ENCODE measurements at places on chromosomes 7 and 10.

- DNase-seq: no peak
Observed at GRCh38 chr10:14062528-14063260, 268.0 kb downstream of the FRMD4A start.

DNA sequence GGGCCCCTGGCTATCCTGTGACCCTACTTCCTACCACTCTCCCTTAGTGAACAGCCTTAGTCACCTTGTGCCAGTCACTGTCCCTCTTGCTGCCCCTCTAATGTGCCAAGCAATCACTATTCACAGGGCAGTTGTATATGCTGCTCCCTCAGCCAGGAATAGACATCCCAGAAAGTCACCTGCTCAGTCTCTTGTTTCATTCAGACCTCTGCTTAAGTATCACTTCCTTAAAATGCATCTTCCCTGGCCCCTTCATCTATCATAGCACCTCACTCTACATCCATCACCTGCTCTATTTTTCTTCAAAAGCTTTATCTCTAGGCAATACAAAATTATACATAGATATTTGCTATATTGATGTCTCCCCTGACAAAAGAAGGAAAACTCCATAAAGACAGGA lies 328.4 kb upstream of the NFE2L3 start:
- DNase-seq: no peak

- no peak for DNase-seq
Observed at GRCh38 chr7:147161405-147161804, 1044.8 kb downstream of the CNTNAP2 start.

DNA sequence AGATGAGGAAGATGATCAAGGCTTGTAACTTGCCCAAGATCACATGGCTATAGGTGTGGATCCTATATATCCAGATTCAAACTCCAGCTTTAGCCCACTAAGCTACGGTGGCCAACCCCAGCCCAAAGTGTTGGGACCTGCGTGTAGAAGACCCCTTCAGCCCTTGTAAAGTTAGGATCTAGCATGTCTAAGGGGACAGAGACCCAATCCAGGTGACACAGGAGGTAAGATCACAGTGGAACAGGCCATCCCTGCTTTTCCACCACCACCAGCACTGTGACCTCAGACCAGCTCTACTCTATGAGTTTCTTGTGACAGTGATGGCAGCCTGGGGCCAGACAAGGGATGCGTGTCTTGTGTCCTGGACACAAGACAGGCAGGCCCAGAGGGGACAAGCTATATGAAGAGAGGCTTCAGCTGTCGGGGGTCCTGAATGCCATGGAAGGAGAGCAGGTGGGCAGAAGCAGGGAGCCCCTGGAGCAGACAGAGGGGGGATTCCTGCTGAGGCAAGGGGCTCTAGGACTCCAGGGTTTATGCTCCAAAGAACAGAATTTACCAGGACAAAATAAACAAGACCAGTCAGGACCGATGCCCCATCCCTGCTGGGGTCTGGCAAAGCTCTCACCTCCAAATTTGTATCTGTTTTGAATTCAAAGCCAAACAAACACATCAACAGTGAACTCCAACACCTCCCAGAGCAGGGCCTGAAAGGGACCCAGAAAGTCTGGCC lies 10.4 kb downstream of the GPRIN2 start:
- DNase-seq: no peak

DNA sequence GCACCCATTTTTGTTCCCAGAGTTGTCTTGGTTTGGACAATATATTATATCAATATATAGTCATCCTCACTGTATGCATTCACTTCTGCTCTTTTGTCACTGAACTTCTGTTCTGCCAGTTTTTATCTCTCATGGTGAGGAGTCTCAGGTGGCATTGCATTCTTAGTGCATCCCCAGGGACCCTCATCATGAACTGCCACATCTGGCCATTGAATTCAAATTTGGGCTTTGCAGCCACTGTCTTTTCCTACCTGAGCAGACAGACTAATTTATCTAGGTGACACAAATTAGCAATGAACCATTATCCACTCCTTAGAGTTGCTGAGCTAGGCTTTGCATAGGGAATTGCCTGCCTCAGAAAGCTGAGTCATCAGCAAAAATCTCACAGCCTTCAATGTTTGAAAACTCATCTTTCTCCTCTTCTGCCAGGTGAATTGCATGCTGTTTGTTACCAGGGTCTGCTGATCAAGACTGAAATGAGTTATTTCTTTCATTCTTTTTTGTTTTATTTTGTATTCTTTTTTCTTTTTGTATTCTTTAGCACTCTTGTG lies 316.8 kb upstream of the MTPN start:
- no peak for DNase-seq

DNA sequence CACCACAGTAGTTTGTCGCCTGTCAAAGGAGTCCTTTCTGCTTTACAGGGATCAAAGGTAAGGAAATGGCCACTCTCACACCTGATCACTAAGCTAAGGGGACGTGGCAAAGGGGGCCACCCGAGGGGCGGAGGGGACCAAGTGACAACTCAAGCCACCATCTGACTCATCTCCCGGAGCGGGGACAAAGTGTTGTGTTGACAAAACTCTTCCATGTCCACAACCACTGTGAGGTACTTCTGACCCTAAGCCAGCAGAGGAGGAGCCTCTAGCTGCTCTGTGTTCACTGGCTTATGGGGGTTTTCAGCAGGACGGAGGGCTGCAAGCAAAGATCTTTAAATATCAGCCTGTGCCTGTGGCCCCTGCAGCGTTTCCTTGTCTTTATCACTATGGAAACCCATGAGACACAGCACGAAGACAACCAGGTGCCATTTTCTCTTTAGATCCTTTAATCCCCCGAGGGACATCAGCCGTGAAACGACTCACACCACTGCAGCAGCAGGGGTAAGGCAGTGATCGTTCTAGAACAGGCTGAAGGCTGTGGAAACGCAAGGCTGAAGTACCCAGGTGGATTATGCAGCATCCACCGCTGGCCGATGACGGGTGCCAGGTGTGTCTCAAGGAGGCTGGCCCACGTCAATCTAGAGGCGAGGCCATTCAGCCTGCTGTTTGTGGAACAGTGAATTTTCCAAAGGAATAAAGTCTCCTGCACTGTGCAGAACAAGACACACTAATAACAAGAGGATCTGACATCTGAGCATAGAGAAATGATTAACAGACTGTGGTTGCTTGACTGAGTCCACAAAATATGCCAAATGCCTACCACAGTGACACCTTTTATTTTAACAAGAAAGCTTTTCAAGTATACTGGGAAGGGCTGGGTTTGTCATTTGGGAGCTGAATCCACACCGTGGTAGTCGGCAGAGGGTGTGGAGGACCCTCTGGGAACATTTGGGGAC lies 26.6 kb upstream of the DDC start:
- DNase-seq: peak; percentile 73

DNA sequence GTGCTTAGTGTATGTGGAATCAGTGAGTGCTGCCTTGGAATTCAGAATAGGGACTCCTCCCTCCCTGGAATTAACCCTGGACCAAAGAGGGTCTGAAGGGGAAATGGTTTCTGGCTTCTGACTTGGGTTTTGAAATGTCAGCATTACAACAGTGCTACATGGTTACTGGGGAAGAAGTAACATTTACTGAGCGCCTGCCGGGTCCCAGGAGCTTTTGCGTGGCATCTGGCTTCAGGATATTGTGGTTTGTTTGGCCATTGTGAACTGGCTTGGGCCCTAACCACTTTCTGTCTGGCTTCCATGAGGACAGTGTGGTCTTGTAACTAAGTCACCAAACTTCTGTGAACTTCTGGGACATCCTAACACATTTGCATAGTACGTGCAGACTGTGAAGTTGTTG lies 21.3 kb downstream of the TSPAN15 start:
- no peak for DNase-seq

DNA sequence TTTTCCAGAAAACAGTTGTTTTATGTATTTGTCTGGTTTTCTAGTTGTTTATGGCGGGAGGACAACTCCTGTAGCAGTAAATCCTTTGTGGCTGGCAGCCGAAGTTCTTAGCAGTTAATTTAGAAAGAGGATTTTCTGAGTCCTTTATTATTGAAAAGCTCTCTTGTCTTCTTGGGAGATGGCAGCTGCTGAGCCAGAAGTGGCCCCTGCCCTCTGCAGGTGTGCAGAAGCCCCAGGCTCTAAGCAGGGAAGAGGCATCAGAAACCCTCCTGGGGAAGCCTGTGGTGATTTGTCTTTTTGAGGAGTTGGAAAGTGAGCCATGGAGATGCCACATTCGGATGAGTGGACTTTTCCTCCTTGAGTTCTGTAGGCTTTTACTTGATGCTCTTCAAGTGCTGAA lies 106.3 kb downstream of the GLRX3 start:
- DNase-seq: peak; percentile 8

DNA sequence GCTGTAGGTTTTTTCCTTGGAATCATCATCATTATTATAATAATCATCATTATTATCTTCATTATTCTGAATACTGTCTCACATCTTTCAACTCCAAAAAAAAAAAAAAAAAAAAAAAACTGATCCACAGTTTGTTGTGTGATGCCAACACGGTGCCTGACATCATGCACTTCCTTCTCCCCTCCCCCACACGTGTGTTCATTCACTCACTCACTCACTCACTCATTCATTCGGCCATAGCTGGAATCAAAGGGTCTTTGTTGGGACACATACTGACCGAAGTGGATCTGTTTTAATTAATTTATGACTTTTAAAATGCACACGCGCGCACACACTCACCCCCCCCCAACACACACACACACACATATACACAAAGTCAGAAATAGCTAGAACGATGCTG lies 177.8 kb downstream of the PIP4K2A start:
- no peak for DNase-seq

DNA sequence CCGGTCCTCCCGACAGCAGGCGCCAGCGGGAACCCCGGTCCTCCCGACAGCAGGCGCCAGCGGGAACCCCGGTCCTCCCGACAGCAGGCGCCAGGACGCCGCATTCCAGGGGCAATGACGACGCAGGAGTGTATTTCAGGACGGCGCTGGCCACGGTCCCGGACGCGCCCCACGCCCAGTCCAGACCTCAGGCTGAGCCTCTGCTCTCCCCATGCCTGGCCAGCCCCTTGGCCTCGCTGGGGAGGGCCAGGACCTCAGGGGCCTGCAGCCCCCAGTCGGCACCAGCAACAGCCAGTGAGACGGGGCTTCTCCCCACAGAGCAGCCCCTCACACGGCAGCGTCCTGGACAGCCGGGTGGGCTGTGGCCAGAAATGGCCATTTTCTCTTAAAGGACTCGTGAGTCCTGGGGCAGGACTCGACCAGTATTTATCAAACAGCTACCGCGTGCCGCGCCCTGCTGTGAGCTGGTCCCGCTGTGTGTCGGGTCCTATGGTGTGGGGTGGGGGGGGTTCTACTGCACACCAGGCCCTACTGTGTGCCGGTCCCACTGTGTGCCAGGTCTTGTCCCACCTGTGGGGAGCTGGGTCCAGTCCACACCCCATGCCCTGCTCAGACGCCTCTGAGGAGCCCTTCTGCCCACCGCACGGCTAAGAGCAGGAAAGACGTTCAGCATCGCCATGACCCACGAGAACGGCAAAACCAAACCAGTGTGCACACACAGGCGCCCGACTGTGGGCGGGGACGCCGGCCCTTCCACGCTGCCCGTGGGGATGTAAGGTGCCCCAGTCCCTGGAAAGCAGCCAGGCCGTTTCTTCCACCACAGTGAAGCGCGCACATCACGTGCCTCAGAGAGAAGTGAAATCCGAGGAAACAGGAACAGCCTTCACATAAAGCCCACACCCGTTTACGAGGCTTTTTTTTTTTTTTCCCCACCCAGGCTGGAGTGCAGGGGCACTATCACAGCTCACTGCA lies 33.3 kb downstream of the GET4 start:
- no peak for DNase-seq

DNA sequence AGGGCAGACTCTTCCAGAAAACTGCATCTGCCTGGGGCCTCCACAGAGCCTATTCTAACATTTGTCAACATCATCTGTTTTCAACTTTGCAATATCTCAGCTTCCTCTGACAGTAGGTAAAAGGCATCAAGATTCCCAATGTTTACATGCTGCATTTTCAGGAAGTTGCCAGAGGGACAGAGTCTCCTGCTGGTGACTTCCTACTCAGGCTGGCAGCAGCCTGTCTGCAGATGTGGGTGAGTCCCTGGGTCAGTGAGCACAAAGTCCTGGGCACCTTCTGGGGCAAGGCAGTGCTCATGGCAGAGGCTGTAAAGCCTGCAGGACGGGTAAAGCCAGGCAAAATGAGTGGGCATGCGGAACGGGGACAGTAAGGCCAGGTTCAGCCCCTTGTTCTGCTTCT lies 69.4 kb downstream of the EBF3 start:
- DNase-seq: no peak

GRCh38 chr10:75422913-75423312 lies 8.5 kb upstream of the LRMDA start:
- no peak for DNase-seq

- DNase-seq: peak; percentile 14
Observed at GRCh38 chr10:114174695-114175188, 739 bp upstream of the CCDC186 start.

DNA sequence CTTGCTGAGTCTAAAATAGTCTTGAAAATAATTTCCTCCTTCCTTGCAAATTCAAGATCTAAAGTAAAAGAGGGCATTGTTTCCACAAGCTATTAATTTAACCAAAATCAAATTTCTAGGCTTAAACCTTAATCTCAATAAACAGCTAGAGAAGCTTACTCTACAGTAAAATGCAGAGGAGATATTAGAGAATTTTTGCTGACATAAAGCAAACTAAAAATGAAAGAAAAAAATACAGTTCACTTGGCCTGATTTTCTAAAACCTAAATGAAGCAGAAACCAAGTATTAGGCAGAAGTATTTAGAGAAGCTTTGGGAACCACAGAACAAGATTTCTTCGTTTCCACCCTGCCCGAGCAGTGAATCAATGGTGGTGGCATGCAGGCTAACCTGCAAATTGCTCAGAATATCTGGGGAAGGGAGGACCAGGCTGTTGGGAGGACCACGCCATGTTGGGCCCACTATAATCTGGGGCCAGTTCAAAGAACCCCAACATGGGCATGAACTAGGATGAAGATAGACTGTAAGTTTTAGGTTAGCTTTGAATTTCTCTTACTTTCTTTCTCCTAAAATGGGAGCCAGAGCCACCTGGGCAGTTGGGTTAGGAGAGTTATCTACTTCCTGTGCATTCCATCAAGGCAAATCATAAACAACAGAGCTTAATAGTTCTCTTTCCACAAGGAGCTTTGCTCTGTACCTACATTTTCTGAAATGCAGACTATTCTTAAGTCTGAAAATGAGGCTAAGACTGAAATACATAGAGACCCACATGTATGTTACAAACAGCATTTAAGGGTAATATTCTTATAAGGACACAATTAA lies 4.1 kb downstream of the LAMB1 start:
- no peak for DNase-seq

DNA sequence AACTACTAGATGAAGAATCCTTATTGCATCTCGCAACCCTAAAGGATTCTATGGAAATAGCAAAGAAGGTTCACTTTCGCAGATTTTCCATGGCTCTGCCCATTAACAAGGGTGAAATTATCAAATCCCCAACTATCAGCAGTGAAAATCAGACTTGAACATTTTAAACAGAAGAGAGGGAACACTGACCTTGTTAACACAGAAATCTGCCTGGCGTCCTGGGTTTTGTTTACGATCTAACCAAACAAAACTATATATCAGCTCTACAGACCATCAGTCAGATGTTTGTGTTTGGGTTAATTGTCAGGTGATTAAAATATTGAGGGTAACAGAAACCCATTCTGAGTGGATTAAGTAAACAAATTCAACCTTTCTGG lies 1.9 kb downstream of the CTTNBP2 start:
- DNase-seq: peak; percentile 77
